Thoracic aorta (tissue), 2 donors: ENCODE measurements at places on chromosomes 6 and 20. TPM values are rescaled to one million over a fixed set of nuclear protein-coding genes. Genes with fewer than 3 reads are reported as not detected.

Gene HRH3
- not detected for total RNA-seq

Gene MATN4
- 0.27 TPM for total RNA-seq

Gene SERPINB1
- 62.3 TPM for total RNA-seq

Gene FILIP1
- total RNA-seq, result 43.8 TPM

Gene HCRTR2
- total RNA-seq, result not detected

Gene NUP43
- 18.3 TPM for total RNA-seq

Gene SOBP
- total RNA-seq, result 11.1 TPM
